ENCODE measurements at places on chromosomes 7 and 10.

DNA sequence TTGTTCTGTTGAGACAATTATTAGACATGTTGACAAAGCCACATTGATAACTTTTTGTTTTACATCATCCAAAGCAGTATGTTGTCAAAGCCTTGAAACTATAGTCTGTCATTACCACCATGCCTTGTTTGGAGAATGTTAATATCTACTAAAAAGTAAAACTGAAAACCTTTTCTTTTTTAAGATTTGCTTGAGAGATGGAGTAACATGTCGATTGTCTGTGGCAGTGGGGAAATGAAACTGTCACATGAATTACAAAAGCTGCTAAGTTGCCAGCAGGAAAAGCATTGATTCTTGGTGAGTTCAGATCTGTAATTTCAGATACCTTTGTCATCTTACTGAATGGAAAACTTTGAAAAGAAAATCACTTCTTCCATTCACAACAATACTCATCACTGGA is 69.1 kb downstream of the TFPI2 start:
- no peak for DNase-seq

- DNase-seq: no peak
Observed at GRCh38 chr10:61986382-61986781, 84.9 kb downstream of the ARID5B start.

- no peak for DNase-seq
Observed at GRCh38 chr10:69558559-69558958, 14.7 kb downstream of the NEUROG3 start.

DNA sequence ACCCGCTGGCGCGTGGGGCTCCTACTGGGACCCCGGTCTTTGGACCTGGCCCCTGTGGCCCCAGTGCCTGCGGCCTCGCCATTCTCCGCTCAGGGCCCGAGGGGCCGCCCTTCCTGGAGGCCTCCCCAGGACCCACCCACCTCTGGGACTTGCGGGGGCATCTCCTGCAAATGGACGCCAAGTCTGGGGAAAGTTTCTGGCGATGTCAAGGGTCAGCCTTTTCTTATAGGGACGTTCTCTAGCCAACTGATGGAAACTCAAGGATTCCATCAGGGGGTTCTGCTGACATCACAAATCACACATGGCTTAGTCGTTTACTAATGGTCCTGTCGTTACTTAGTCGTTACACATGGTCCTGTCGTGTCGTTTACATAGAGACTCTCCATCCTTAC is 57.7 kb upstream of the RHOBTB1 start:
- DNase-seq: no peak

DNA sequence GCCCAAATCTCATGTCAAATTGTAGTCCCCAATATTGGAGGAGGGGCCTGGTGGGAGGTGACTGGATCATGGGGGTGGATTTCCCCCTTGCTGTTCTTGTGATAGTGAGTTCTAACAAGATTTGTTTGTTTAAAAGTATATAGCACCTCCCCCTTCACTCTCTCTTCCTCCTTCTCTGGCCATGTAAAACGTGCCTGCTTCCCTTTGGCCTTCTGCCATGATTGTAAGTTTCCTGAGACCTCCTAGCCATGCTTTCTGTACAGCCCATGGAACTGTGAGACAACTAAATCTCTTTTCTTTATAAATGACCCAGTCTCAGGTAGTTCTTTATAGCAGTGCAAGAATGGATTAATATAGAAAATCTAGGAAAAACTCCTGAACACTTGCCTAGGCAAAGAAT is 202.1 kb upstream of the SLC26A5 start:
- DNase-seq: no peak

GRCh38 chr7:1263391-1263951 is 30.8 kb downstream of the UNCX start:
- no peak for DNase-seq

DNA sequence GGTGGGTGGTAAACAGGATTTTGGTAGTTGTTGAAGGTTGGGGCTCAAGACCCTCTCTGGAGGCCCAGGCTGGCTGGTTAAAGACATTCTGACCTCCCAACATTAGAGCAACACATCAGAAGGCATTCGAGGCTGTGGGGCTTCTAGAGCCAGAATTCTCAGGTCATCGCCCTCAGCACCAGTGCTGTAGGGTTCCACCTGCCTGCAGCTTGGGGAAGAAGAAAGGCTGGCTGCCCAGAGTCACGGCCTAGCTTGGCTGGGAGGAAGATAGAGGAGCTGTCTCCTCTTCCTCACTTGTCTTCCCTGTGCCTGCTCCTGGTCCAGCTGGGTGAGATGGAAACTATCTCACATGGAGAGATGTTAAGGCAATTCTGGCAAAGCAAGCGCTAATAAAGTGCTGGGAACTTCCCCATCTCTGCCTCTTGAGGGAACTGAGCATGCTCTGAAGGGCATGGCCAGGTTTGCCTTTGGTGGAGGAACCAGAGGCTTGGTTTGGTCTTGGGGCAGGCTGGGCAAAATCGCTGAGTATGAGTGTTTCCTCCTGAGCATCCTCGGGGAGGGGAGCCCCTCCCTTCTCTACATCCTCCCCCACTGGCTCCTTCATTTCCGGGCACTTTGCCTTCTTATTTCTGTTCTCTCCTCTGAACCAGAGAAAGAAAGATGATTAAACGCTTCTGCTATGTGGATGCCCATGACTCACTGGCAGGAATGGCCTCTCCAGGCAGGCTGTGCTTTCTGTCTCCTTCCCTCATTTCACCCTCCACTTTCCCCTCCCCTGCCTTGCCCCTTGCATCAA is 509.0 kb upstream of the PODXL start:
- DNase-seq: peak; percentile 54

DNA sequence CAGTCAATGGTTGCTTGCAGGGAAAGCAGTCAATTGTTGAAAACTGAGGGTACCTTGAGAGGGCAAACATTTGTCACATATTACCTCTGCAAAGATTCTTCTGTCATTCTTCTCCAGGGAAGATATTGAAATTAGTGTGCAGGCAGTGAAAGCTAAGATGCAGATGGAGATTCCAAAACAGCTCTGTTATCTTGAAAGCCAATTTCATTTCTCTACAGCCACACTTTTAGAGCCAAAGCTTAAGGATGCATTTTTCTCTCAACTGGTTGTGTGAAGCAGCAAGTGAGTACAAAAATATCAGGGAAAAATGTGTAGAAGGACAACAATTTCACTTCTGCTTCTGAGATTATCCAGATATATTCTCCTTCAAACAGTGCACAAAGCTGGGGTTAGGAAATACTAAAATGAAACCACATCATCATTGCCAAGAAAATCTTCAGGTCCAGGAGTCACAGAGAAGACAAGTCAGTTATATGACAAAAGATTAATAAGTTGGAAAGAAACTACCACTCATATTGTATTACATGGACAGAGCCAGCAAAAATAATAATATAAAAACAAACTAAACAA is 16.3 kb downstream of the SGMS1 start:
- DNase-seq: no peak

DNA sequence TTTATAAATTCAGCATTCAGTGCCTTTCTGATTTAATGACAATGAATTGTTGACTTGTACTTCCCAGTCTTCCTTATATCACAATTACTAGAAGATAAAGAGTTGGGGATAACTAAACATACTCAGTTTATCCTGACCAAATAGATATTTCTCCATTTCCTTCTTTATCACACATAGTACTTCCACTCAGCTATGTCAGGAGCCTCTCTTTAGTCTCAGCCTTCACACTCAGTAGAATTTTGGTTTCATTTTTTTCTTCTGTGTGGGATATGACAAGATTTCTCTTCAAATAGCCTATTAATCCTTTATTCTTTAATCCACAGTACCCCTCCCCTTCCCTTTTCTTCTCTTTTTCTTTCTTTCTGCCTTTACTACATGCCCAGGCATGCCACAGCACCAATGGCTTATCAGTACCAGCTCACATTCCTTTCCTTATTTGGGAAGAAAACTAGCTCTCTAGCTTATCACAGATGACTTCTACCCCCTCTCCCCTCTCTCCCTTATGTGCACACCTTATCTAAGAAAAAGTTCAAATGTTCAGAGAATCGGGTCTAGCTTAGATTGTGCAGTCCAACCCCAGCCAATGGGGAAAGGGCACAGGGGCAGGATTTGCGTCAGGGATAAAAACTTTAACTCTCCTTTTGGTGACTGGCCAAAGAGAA is 109.0 kb downstream of the PHF14 start:
- DNase-seq: no peak

GRCh38 chr7:80623503-80624252 is 14.8 kb upstream of the CD36 start:
- no peak for DNase-seq

GRCh38 chr7:151451626-151452571 is 12.0 kb upstream of the CRYGN start:
- DNase-seq: no peak

DNA sequence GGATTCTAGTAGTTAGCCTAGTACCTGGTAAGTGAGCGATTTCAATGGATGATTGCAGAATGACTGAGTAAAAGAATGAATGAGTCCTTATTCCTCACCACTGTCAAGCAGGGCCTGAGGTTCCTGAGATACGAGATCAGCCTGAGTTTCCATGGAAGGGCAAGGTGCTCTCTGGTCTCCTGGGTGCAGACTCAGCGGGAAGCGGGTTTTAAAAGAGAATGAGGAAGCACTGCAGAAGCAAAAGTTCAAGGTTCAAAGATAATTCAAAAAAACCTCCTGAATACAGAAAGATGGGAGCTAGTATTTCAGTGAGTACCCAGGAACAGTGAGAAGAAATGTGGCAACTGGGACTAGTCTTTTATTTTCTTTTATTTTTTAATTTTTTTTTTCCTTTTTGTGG is 4.3 kb downstream of the ZNF3 start:
- DNase-seq: no peak

- peak; percentile 29 for DNase-seq
Observed at GRCh38 chr7:74061840-74062539, 21.6 kb upstream of the LIMK1 start.

DNA sequence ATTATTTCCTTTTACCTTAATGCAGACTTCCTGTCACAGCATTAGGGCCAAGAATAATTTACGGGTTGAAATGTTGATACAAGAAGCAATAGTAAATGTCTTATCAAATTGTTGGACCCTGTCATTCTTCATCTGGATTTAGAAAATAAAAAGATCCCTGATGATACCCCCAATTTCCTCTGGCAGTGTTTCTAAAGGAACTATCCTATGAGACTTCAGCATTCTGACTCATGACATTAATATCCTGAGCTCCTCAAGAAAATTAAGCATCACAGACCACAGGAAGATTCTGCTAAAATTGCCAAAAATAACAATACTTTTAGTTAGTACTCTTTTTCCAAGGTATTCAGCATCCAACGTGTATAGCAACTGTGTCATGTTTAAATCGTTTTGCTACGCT is 490.5 kb upstream of the ANKRD30A start:
- DNase-seq: no peak

GRCh38 chr10:59303018-59303417 is 59.3 kb downstream of the FAM13C start:
- DNase-seq: no peak

- DNase-seq: no peak
Observed at GRCh38 chr10:94010886-94011285, 17.2 kb downstream of the PLCE1 start.

DNA sequence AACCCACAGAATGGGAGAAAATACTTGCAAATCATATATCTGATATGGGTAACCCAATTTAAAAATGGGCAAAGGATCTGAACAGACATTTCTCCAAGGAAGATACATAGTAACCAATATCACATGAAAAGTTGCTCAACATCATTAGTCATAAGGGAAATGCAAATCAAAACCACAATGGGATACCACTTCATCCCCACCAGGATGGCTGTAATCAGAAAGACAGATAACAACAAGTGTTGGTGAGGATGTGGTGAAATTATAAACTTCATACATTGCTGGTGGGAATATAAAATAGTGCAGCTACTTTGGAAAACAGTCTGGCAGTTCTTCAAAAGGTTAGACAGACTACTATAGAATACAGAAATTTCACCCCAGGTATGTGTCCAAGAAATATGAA is 19.3 kb downstream of the AOC1 start:
- DNase-seq: no peak

- no peak for DNase-seq
Observed at GRCh38 chr10:50614444-50615137, 9.2 kb downstream of the SGMS1 start.

DNA sequence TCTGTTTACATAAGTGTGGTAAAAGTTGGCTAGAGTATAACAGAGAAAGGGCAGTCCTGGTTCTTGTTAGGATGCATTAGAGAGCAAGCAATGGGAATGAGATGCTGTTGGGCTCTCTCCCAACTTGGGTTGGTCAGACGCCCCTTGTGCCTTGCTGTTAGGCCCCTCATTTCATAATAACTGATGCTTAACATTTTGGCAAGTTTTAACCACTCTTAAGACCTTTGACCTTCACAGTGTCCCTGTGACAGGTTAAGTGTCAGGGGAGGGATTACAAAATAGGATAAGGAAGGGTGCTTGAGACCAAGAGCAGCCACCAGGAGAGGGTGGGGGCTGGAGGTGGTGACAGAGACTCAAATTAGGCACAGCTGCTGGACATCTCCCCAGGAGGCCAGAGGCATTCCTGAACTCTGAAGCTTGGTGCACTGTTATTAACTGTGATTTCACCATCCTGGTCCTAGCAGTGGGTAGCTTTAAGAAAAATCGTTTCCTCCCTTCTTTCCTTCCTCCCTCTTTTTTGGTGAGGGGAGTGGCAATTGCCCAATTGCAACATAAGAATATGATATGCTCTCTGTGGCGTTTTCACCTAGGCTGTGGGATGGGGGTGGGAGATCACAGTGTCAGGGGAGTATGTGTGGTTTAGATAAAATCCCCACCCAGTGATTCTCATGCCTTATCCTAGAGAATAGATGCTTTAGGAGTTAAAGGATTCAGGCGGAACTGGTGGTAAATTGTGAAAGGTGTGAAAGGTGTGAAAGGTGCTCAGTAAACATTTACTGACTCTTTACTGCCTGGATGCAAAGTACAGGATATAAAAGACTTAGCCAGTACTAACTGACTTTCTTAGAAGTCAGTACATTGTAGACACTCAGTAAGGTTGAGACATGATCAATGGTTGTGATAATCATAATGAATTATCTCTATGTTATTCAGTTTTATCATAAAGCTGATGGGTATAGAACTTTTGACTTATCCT is 270.5 kb downstream of the BICC1 start:
- DNase-seq: no peak

- DNase-seq: no peak
Observed at GRCh38 chr7:77420986-77421672, 5.0 kb upstream of the GSAP start.

DNA sequence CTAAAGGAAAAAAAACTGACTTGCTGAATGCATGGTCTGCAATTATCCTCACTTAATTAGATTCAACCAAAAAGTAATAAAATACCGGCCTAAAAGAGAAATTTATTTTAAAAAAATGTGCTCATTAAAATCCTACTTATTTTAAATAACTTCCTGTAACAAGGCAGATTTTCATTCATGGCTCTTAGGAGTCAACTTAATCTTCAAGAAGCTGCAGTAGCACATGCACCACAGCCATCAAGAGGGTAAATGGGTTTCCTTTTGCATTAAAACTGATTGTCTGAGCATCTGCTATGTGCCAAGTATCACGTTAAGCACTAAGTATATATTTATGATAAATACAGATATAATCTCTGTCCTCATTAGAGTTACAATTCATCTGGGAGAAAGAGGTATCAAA is 69.9 kb downstream of the SNX13 start:
- DNase-seq: no peak

GRCh38 chr10:30553626-30554439 is 75.7 kb downstream of the LYZL2 start:
- no peak for DNase-seq

Measured in GOT3 (cell line).